ENCODE measurements at places on chromosomes 2 and 18.

- DNase-seq = no peak
These were observed 125.7 kb upstream of the SNTG2 start for GRCh38 chr2:824954-825353.

DNA sequence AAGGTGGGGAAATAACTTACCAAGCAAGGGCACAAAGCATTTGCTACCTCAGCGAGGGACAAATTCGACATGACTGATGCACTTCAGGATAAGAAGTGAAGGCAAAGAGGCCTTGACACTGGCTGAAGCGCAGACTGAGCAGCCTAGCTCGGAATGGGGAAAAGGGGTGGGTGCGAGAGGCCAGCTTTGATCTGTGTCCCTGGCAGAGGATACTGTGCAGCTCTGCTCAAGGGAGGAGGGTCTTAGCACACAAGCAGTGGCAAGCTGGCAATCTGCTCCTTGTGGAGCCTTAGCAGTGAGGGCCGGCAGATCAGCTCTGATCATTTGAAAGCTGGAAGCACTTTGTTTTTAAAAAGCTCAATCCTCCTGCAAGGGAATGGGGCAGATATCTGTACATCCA, 222.3 kb downstream of the ZBTB7C start:
- no peak for DNase-seq

GRCh38 chr2:18413676-18414396, 146.6 kb downstream of the RDH14 start:
- DNase-seq = no peak

- DNase-seq = no peak
These were observed 37.6 kb upstream of the B3GNT7 start for GRCh38 chr2:231357931-231358330.

DNA sequence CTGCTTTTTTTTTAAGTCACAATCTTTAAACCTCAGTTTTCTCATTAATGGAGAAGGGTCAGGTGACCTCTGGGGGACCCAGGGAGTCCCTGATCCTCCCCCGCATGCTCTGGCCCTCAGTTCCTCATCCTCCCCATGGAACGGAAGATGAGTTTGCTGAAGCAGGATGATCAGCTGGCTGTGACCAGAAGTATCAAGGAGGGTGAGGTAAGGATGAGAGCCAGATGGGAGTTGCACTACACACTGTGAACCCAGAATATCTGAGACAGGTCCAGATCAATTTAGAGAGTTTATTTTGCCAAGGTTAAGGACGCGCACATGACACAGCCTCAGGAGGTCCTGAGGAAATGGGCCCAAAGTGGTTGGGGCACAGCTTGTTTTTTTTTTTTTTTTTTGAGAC, 3.8 kb downstream of the CATIP start:
- DNase-seq = no peak

DNA sequence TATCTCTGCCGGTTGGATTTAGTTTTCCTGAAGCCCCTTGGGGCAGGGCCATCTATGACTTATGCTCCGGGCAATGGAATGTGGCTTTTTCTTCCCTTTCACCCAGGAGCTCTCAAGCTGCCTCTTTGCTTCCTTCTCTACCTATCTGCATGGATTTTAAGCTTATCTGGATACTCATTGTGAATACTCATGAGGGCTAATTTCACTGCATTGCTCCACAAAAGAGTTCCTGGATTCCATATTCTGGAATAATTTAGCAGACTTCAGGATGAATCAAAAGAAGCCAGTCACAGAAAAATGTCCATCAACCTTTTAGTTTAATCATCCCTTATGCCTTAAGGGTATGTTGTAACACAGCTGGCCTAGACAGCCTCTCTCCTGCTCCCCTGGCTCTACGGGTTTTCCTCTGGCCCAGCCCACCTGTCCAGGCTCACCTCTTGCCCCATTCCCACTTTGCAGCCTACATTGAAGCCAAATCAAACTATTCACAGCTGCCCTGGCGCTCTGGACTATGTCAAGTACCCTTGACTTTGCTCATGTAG, 122.8 kb upstream of the RMDN2 start:
- no peak for DNase-seq

GRCh38 chr2:11133936-11134320, 21.3 kb upstream of the SLC66A3 start:
- DNase-seq = no peak

GRCh38 chr2:26189123-26189522, 16.2 kb downstream of the GAREM2 start:
- DNase-seq = no peak

DNA sequence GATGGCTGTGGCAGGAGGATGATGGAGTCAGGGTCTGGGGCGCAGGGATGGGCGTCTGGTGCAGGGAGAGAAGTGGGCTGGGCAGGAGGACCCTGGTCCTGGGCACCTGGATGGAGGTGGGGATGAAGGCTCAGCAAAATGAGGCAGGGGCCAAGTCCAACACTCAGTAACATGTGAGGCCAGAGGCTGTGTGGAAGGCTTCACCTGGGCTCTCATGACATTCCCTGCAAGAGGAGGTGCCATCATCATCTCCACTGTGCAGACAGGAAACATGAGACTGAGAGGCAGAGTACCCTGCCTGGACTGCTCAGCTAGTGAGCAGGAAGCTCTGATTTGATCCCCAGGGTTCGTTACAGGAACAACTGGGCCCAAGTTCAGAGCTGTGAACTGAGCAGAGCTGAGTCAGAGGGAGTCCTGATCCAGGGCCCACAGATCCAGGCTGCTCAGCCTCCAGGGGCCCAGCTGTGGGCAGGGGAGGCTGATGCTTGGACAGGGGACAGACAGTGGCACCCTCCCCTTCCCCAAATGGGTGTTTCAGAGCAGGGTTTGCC, 36.9 kb downstream of the HJURP start:
- no peak for DNase-seq

- no peak for DNase-seq
These were observed 227.7 kb downstream of the VAPA start for GRCh38 chr18:10141559-10141958.

GRCh38 chr18:72768681-72769229, 99.0 kb downstream of the NETO1 start:
- no peak for DNase-seq

GRCh38 chr2:223460774-223461211, 141.4 kb downstream of the SCG2 start:
- DNase-seq = no peak

DNA sequence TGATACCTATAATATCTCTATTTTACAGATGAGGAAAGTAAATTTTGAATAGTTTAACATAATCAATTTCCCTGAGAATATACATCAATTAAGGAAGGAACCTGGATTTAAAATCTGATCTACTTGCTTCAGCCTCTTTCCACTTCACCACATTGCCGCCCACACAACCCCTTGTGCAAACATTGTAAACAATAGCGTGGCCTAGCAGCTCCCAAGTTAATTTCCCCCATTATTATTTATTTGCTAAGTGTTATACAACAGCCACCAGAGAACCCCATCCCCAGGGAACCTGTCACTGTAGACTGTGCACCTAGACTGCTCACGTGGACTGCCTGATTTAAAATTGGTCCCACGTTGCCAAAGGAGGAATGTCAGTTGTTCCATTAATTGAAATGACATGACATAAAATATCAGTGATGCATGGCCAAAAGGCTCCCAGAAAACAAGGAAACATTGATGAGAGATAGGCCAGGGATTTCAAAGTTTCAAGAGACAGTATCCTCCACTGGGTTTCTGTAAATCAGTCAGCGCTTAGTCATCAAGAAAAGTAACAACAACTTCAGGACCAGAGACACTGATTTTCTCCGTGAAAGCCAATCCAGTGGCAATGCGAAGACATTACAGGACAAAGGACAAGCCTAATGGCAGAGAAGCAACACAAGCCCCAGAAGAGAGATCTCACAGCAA, 41.3 kb downstream of the SCG2 start:
- no peak for DNase-seq

DNA sequence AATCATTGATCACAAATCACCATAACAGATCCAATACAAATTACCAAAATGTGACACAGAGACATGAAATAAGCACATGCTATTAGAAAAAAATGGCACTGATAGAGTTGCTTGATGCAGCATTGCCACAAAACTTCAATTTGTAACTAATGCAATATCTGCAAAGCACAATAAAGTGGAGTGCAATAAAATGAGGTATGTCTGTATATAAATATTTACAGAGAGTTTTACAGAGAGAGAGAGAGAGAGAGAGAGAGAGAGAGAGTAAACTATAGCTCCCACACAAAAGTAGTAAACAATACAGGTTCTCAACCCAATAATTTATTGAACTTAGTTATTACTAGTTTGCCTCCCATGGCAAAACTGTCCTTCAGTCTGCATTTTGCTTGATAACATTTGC, 1807.0 kb downstream of the SUCLG1 start:
- no peak for DNase-seq

- no peak for DNase-seq
These were observed 11.5 kb upstream of the ALPK2 start for GRCh38 chr18:58640428-58640805.

DNA sequence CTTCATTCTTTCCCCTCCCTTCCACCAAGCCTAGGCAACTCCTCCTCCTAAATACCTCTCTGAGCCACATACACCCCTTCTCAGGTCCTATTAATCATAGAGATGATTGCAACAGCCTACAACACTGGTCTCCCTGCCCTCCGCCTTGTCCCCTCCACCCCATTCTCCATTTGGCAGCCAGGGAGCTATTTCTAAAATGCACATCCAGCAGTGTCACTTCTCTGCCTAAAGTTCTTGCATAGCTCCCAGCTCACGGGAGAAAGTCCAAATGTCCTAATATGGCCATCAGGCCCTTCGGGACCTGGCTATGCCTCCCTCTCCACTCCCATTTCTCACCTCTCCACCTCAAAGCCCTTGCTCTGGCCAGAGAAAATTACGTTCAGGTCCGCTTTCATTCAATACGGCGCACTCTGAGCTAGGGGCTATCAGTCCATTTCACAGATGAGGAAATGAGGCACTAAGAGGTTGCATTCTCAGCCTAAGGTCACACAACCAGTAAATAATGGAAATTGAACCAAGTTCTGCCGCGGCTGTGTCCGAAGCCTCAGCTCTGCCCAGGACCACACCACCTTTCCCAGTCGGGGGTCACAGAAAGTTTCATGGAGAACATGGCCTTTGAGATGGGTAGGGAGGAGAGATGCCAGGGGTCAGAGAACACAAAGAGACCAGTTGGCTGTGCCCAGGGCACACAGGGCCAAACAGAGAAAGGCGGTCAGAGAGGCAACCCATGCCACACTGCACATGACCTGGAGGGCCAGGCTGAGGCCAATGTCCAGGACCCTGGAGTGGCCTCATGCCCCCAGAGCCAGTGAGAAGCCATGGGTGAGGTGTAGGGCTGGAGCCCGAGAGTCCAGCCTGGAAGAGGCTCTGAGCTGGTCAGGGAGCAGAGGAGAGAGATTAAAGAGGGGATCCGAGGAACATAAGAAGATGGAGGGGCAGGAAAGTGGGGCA, 72.8 kb downstream of the TNS1 start:
- no peak for DNase-seq

DNA sequence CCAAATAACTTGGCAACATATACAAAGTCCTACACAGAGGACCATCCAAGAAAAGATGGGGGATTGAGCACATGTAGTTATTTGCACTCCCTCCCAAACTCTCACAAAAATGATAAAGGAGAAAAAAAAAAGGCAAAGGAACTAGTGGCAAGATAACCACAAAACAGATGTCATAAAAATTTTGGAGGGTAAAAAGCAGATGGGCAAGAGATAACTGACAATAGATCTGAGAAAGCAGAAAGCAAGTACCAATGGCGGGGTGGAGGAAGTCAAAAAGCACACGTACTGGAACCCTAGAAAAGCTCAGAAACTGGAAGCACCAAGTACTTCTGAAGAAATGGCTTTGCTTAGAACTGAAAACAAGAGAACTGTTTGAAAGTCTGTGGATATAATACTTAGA, 82.0 kb downstream of the WDPCP start:
- DNase-seq = no peak

- no peak for DNase-seq
These were observed 17.0 kb upstream of the ARHGEF4 start for GRCh38 chr2:130819608-130820278.

DNA sequence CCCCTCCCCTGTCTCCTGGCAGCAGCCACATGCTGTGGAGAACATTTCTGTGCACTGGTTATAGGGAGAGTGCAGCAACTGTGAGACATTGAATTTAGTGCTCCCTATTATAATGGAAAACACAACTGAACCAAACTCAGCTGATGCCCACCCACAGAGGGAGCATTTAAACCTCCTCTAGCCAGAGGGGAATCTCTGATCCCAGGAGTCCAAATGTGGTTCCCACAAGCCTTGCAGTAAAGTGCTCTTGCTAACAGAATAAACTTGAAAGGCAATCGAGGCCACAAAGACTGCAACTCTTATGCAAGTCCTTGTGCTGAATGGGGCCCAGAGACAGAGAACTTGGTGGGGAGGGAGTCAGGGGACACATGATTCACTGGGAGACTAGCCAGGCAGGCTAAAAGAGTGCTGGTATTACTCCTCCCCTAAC, 638.8 kb upstream of the VRK2 start:
- DNase-seq = no peak

GRCh38 chr2:208285853-208286252, 19.8 kb downstream of the PIKFYVE start:
- DNase-seq = no peak

- DNase-seq = no peak
These were observed 41.0 kb downstream of the SNED1 start for GRCh38 chr2:241039416-241039815.

DNA sequence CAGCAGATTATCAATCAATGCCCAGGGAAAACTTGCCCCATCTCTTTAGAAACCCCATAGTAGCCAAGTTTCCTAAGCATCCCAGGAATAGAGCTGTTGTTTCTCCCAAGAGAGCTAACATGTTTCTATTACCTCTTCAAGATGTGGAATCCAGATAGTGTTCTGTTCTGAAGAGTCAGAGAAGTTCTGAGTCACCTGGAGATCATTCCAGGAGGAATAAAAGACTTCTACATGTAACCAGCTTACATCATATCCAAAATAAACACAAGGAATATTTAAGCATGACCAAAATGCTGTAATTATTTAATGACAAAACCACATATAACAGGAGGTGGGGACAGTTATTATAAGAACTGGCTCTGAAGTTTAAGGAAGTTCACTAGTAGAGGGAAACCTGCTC, 51.0 kb upstream of the GORASP2 start:
- DNase-seq = no peak

DNA sequence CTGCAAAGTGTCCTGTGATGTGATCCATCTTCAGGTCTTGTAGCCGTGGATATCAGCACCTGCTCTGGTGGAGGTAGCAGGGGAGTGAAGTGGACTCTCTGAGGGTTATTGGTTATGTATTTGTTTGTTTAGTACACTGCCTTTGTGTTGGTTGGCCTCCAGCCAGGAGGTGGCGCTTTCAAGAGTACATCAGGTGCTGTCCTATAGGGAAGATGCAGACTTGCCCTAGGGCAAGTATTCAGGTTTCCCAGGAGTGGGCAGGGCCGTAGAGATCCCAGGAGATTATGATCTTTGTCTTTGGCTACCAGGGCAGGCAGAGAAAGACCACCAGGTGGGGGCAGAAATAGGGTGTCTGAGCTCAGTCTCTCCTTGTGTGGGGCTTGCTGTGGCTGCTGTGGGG, 411.8 kb downstream of the SOX11 start:
- DNase-seq = no peak

Data from mesothelial cell of epicardium (in vitro differentiated cells).